ENCODE measurements at places on chromosomes 1 and 21.
A peak's percentile ranks its signal among the peaks of the same experiment; 100 is the strongest.

DNA sequence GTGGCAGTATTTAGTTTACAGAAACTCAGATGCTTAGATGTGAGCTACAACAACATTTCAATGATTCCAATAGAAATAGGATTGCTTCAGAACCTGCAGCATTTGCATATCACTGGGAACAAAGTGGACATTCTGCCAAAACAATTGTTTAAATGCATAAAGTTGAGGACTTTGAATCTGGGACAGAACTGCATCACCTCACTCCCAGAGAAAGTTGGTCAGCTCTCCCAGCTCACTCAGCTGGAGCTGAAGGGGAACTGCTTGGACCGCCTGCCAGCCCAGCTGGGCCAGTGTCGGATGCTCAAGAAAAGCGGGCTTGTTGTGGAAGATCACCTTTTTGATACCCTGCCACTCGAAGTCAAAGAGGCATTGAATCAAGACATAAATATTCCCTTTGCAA is 59.7 kb upstream of the ZNF326 start:
- no peak for DNase-seq

DNA sequence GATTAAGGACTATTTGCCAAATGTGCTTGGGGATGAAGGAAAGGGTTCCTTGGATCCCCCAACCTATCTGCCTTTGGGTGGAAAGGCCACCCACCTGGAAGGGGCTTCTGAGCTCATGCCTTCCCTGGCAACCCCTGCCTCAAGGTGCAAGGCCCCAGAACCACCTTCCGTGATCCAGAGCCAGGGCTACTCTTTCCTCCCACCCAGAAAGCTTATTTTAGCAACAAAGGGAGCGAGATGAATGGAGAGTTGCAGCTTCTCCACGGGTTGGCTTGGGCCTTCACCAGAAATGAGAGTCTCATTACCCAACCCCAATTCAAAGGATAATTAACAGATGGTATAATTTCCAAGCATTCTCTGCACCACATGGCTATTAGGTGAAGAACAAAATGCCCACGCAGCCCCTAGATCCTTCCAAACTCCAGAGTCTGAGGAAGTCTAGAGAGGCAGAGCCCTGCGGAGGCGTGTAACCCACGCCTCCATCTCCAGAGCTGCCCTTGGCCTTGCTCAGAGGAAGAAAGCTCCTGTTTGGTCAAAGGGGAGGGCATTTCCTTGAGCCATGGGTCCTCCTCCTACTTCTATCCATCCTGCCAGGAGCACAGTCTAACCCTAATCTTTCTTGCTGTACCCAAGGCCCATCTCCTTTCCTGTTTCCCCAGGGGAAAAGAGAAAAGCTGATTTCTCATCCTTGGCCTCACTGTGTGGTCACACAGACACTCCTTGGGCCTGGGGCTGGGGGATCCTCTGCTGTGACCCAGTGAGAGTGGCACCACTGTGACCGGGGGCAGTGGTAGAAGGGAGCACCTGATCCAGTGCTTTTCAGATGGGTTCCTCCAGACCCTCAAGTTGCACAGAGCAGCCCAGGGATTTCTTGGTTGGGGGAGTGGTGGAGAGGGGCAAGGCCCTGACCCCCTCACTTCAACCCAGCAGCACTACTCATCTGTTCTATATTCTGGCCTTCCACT is 1.7 kb upstream of the CELSR2 start:
- no peak for DNase-seq

GRCh38 chr1:46818591-46818990 is 19.7 kb downstream of the CYP4B1 start:
- DNase-seq, result no peak

GRCh38 chr1:151993084-151993733 is 450 bp downstream of the S100A10 start:
- peak; percentile 26 for DNase-seq

GRCh38 chr1:223870617-223871574 is 25.1 kb upstream of the TP53BP2 start:
- DNase-seq, result no peak

DNA sequence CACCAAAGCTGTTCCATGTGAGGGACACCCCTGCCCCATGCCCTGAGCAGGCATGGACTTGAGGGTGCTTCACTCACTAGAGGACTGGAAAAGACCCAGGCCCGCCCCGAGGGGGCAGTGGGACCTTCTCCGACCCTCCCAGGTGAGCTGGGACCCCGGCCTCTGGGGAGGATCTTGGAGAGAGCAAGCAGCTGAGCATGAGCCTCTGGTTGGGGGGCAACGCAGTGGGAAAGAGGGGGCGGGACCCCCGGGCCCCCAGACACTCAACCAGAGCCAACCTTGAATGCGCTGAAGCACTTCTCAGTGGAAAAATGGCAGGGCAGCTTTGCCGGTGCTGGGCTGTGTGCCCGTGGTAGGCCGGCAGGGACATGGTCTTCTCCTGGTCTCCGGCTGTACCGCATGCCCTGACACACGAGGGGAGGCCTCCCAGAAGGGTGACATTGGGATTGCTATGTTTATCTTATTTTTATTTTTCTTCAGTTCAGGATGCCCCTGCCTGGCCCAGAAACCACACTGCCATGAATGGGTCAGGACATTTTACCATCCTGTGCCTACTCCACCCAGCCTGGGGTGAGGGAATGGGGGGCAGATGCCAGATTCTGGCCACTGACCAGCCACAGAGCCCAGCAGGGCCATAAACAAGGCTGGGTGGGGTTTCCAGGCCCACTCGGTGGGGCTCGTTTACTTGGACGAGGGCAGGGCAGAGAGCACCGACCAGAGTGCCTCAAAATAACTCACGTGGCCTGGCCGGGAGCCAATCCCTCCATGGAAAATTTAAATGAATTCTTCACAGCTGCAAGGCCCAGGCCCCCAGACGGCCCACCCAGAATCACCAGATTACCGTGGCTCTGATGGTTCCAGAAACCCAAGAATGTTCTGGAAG is 17.2 kb upstream of the LAPTM5 start:
- no peak for DNase-seq

- DNase-seq, result no peak
Observed at GRCh38 chr1:184237588-184237987, 149.2 kb upstream of the C1orf21 start.

- no peak for DNase-seq
Observed at GRCh38 chr1:53015508-53015860, 46.5 kb upstream of the PODN start.

Measured in GM12865 (cell line).